ENCODE measurements at places on chromosomes 2 and 18.

DNA sequence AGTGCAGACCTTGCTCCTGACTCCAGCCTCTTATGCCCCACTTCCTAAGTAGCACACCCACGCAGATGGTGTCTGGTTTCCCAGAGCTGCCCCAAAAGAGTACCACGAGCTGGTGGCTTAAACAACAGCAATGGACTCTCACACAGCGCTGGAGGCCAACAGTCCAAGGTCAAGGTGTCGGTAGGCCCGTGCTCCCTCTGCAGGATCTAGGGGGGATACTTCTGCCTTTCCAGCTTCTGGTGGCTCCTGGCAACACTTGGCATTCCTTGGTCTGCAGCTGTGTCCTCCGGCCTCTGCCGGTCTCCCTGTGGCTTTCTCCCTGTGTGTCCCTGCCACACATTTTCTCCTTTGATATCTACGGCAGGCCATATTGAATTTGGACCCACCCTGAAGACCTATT, 99.0 kb downstream of the TSHZ1 start:
- no peak for DNase-seq

- no peak for DNase-seq
Observed at GRCh38 chr2:195382186-195382585, 274.8 kb upstream of the SLC39A10 start.

DNA sequence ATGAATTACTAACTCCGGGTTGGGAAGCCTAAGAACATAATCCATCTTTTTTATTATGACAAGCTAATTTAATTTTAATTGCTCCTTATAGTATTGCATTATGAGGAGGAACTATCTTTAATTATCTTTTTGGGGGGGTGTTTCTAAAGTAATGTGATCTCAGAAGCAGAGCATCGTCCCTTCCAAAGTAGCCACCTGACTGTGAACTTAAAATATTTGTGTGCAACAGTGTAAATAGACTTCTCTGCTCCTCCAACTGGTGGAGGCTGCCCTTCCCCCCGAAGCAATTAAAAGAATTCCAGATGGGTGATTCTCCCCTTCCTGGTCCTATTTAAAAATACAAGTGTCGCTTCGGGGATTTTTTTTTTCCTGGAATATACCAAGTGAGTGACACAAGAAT, 55.7 kb downstream of the TCF7L1 start:
- no peak for DNase-seq

GRCh38 chr2:65055422-65056214, 598 bp upstream of the CEP68 start:
- peak; percentile 16 for DNase-seq

DNA sequence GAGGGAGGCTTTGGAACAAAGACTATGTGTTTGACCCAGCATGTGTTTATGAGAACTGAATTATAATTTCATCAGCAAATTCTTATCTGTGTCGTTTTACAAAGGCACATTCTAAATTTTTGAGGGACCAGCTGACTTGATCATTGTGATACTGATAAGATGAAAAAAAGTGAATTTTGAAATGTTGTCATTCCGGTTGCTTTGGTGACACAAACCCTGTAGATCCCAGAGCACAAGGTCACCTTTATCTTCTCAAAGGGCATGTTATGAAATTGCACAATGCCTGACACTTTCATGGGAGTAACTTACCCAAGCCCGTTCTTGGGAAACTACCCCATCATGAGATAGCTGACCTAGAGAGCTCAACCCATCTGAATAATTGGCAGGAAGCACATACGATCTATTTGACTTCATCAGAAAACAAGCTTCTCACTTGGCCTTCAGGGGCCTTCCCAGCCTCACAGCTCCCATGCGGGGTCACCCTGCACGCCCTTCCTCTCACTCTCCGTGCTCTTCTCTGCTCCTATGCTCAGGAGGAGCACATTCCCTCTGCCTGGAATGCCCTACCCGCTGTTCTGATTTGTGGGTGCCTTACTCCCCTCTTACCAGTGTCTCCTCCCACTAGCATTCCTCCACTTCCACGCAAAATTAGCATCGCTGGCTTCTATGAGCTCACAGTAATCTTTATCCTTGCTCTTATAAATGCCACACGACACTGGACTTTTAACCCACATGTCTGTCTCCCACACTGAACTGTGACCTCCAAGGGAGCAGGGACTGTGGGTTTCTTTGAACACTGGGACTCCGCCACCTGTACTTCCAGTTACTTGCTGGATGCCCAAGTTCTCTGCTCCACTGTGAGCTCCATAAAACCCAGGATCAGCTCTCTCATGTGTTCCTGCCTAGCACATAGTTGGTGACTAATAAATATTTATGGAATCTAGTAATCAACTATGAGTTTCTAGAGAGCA, 555.8 kb upstream of the ID2 start:
- no peak for DNase-seq

DNA sequence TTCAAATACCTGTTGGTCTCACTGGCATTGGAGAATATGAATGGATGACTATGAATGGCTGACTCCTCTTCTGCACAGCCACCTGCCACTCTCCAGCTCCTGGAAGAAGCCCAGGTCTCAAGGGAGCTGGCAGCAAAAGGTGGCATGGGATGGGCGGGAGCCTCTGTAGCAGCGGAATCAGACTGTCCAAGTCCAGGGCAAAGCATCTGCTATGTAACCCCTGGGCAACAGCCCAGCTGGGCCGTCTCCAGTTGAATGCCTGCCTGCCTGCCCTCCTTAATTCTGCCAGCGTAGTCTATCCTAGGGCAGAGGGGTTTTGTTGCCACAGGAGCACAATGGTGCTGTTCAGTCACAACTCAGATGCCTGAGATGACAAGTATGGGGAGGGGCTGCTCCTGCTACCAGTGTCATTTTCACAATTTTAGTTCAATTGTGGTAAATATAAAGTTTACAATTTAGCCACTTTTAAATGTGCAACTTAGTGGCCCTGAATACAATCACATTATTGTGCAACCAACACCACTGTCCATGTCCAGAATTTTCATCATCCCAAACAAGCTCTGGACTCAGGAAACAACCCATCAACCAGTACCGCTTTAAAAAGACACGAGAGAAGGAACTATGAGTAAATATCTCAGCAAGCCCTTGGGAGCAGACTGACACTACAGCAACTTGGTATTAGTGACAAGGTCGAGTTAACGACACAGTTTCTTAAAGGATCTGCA, 115.2 kb downstream of the MYO5B start:
- DNase-seq = peak; percentile 21

DNA sequence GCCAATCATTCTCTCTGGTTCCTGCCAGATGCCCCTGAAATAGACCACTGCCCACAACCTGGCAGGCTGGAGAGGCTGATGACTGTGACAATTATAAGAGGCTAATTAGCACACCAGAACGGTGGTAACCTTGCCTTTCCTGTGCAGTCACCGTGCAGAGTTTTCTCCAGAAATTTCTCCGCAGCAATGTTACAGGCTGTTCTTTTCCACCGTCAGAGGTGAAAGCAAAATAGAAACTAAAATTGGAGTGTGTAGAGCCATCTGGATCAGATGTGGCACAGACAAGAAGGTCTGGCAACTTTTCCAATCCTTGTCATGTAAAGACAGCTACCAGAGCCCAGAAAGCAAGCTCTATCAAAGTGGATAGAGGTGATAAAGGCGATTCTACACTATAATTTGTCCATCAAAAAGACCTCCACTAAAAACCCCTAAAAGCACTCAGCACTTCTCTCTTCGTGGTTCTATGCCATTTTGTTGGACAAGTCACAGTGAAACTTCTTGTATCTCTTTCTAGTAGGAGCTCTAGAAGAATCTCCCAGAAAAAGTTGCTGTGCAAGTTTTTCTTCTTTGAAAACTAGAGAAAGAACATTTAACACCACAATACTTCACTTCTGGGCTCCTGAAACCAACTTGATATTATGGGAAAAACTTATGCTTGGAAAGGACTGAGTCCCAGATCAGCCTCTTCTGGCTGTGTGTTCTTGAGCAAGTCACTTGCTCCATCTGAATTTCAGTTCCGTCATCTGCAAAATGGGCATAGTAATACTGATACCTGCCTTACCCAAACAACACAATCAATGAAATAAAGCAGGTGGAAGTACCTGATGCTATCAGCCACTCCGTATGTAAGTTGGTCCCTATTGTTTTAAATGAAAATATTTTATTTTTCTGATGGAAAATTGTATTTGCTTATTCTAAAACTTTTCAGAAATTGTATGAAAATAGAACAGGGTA, 295.6 kb upstream of the DLGAP1 start:
- DNase-seq = no peak

- no peak for DNase-seq
Observed at GRCh38 chr2:8214036-8214615, 467.7 kb upstream of the ID2 start.

DNA sequence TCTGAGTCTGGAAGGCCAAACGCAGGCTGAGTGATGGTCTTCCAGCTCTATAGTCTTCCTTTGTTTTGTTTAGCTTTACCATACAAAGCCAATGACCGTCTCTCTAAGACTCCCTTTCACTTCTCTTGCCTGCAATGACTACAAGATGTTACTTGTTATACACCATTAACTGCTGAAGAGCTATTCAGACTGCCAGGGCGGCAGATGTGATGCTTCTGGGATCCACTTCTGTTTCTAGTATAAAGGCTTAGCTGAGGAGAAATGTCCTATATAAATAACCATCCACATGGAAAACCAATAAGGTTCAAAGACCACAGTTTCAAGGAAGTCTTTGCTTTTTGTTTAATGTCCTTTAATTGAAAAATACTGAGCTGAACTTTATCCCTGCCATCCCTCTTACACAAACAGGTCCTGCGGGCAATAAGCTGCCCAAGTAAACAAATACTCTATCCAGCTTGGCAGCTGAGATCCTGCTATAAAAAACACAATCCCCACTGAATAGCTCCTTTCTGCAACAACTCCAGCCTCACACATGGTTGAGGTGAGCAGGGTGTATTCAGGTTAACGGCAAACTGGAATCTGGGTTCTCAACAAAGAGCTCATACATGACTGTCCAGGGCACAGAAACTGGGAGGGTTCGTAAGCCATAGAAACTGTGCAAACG, 124.6 kb downstream of the VIT start:
- peak; percentile 45 for DNase-seq

GRCh38 chr2:74525717-74526648, at the start of gene DQX1:
DQX1 (minus strand) TSS chr2:74526231; CDS start chr2:74525729, 502 bp downstream.
- no peak for DNase-seq

GRCh38 chr2:7725171-7725849, 808.1 kb downstream of the RNF144A start:
- no peak for DNase-seq

- no peak for DNase-seq
Observed at GRCh38 chr2:166410828-166411472, 35.2 kb upstream of the SCN9A start.

- no peak for DNase-seq
Observed at GRCh38 chr2:118672571-118673158, 174.8 kb downstream of the EN1 start.

- no peak for DNase-seq
Observed at GRCh38 chr18:71028285-71028762, 739.5 kb downstream of the SOCS6 start.

DNA sequence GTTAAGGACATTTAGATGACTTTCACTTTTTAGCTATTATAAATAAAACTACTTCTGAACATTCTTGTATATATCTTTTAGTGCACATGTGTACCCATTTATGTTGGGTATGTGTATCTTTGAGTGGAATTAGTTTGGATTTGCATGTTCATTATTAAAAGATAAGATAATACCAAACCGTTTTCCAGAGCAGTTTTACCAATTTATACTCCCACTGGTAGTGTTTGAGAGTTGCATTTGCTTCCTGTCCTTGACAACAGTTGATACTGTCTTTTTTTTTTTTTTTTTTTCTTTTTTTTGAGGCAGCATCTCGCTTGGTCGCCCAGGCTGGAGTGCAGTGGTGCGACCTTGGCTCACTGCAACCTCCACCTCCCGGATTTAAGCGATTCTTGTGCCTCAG, 23.3 kb downstream of the SLC30A6 start:
- no peak for DNase-seq

GRCh38 chr18:74213429-74213828, 65.1 kb downstream of the TIMM21 start:
- DNase-seq = no peak

- DNase-seq = no peak
Observed at GRCh38 chr2:236241181-236242056, 22.8 kb downstream of the ASB18 start.

- DNase-seq = no peak
Observed at GRCh38 chr2:239387811-239388210, 13.0 kb downstream of the HDAC4 start.

DNA sequence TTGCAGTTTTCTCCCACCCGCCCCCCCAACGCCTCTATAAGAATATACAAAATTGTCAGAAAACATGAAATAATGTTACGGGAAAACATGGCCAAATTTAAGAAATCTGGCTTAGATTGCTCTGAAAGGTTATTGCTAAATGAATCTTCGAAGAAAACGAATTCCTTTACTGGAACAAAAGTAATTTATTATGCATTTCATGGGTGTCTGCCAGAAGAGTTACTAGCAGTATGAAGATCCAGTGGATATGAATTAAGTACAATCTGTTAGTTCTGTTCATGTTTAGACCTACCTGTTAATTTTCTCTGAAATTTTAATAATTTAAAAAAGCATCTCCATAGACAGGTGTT, 21.9 kb downstream of the GATA6 start:
- no peak for DNase-seq

- no peak for DNase-seq
Observed at GRCh38 chr2:144082327-144082726, 437.6 kb downstream of the ZEB2 start.

DNA sequence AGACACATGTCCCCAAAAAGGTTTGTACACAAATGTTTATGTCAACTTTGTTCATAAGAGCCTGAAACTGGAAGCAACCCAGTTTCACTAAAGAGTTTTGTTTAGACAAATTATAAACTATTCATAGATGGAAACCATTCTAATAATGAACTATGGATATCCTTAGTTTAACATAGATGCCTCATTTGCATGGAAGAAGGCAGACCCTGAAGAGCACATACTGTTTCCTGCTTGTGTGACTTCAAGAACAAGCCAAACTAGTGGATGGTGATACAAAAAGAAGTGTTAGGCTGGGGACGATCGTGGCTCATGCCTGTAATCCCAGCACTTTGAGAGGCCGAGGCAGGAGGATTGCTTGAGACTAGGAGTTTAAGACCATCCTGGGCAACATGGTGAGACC, 48.1 kb downstream of the ACOXL start:
- no peak for DNase-seq

DNA sequence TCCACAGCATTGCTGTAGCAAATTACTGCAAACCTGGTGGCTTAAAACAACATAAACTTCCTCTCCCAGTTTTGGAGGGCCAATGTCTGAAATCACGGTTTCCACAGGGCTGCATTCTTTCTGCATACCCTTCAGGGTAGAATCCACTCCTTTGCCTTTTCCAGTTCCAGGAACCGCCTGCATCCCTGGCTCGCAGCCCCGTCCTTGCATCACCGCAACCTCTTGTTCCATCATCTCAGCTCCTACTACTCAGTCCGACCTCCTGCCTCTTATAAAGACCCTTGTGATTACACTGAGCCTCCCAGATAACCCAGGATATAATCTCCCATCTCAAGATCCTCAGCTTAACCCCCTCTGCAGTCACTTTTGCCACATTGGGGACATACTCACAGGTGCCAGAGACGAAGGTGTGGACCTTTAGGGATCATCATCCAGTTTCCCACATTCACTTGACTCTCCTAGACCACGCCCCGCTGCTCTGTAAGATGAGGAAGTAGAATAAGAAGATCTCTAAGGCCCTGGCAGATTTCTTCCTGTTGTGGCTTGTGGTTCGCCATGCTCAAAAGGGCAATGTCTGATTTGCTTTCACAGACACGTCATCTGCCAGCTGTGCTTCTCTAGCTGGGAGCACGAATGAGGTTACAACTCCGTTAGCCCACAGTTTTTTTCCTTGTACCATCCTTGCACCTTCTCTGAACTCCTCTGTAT, 103.6 kb upstream of the AGAP1 start:
- peak; percentile 7 for DNase-seq

GRCh38 chr2:178220814-178221213, 26.5 kb downstream of the OSBPL6 start:
- no peak for DNase-seq

- no peak for DNase-seq
Observed at GRCh38 chr2:144875290-144875969, 355.5 kb upstream of the ZEB2 start.

Data from NCI-H2107 (cell line).